ENCODE measurements at places on chromosomes 5 and 9. TPM values are rescaled to one million over a fixed set of nuclear protein-coding genes. Genes with fewer than 3 reads are reported as not detected.

DNA sequence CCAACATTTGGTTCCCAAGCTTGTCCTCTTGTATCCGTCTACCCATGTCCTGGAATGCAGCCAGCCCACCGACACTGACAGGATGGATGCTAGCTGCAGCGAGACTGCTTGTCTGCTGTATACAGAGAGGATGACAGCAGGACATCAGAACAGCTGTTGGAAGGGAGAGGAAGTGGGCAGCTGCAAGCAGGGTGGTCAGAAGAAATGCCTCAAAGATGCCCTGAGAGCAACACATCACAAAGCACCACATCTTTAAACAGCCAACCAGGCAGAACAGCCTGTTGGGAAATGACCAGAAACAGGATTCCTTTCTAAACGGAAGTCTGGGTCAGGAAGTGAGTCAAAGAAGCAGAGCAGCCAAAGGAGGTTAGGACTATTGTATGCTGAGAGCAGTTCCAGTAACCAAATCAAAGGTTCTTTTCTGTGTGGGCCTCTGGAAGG lies 219.1 kb downstream of the NDUFS4 start:
- DNase-seq, result peak; percentile 89

DNA sequence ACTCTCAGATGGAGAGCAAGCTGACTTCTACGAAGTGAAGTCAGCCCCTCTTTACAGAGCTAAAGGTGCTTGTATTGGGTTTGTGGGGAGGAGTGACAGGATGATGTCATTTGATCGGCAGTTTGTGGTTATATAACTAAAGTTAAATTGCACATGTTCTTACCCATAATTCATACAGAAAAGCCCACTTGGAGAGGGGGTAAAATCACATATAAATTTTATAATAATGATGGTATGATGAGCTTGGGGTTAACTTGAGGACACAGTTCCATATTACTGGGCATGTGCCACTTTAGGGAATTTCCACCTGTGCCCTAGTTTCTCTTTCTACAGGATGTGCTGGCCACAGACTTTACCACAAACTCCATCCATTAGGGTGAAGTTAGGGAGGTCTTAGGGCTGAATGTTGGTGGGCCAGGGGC lies 1178.6 kb upstream of the CDH9 start:
- no peak for DNase-seq

CDH9 gene
- total RNA-seq, result not detected

DNA sequence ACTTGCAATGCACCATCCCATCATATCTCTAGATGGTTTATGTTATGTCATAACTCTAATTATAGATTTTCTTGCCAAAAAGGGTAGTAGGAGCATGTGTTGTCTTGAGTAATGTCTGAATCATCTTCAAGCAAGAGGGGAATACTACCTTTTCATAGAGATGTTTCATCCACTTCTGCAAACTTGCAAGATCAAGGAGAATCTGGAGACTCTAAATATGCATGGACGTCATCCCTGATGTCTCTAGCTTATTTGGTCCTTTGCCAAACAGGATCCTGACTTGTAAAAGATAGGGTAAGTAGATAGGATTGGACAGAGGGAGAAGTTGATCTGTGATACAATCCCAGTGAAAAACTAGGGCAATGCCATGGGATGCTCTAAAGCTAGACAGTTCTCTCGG lies 246.5 kb downstream of the DMRTA1 start:
- DNase-seq, result no peak

MCCC2 gene
- total RNA-seq, result 59.9 TPM

- DNase-seq, result no peak
Observed at GRCh38 chr5:151086192-151086869, 5.5 kb upstream of the TNIP1 start.

ENTPD2 gene
- 0.17 TPM for total RNA-seq

DNA sequence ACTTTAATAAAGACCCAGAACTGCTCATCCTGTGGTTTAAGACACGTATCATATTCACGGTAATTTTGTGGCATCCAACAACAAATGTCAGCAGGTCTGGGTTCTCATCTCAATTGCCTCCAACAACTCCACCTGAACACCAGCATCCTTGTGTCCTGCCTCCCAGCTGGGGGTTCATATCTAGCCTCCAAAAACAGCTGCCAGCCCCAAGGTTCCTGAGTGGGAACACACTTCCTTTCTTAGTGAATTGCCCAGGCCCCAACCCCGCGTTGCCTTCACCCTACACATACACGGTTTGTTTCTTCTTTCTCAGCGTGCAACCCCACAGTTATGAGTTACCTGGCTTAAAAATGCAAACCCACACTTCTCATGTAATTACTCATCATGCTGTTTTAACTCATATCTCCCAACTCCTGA lies 77.9 kb downstream of the SEMA4D start:
- DNase-seq, result no peak

DNA sequence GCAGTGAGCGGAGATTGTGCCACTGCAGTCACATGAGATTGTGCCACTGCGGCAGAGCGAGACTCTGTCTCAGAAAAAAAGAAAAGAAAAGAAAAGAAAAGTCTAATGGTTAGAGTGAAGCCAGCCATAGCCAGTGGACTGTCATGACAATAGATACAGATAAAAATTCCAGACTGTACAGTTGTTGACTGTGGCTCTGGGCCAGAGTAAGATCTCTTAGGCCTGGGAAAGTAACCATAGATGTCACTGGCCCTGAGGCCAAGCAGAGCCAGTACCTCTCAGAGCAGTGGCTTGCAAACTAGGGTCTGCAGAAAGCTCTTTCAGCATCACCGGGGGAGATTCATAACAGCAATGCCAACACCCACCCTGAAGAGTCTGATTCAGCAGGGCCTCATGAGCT lies 44.1 kb upstream of the SUB1 start:
- no peak for DNase-seq

- no peak for DNase-seq
Observed at GRCh38 chr5:179772351-179772750, 21.4 kb upstream of the LTC4S start.

DNA sequence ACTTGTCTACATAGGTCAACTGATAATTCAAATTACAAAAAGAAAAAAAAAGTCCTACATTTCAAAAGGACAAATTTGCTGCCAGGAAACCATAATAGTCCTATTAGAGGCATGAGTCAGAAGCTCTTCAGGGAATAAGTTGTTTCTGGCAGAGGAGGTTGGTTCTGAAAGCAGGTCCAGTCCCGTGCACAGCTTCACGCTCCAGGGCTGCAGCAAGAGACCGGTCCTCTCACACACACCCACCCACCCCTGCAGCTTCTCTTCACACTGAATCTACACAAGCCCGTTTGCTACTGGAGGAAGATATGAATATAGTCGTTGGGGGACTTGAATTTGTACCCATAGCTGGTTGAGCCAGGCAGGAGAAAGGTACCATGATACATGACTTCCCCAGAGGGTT lies 36.9 kb upstream of the SLC1A3 start:
- peak; percentile 68 for DNase-seq

- DNase-seq, result no peak
Observed at GRCh38 chr9:124419832-124420489, 4.7 kb upstream of the PSMB7 start.

- DNase-seq, result no peak
Observed at GRCh38 chr5:67999391-67999790, 216.2 kb upstream of the PIK3R1 start.
